ENCODE measurements at places on chromosomes 16 and 17.

- no peak for DNase-seq
These were observed 34.4 kb downstream of the ZCCHC14 start for GRCh38 chr16:87458424-87458915.

- no peak for DNase-seq
These were observed 59.3 kb downstream of the ASIC2 start for GRCh38 chr17:33233811-33234177.

DNA sequence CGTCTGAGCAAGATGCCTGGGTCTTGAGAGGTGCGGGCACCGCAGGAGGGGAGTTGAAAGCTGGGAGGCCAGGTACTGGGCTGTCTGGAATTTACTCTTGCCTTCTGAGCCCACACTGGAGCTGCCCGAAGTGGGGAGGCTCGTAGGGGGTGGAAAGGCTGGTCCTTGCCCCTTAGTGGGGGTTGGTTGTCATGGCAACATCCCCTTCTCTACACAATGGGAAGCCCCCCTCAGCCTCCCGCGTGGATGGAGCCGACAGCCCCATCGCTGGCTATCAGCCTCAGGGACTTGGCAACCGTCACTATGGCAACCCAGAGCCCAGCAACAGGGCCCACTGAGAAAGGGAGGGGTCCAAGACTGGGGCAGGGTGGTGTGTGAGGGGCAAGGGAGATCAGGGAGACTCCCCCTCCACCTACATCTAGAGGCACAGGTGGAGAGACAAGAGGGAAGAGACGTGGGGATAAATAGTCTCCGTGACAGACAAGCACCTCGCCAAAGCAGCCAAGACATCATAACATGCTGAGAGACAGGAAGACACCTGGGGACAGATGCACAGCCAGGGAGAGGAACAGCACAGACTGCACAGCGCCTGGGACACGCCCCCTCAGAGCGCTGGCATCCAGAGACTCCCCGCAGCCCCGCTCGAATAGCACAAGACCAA, 5.3 kb upstream of the DNAH2 start:
- no peak for DNase-seq

DNA sequence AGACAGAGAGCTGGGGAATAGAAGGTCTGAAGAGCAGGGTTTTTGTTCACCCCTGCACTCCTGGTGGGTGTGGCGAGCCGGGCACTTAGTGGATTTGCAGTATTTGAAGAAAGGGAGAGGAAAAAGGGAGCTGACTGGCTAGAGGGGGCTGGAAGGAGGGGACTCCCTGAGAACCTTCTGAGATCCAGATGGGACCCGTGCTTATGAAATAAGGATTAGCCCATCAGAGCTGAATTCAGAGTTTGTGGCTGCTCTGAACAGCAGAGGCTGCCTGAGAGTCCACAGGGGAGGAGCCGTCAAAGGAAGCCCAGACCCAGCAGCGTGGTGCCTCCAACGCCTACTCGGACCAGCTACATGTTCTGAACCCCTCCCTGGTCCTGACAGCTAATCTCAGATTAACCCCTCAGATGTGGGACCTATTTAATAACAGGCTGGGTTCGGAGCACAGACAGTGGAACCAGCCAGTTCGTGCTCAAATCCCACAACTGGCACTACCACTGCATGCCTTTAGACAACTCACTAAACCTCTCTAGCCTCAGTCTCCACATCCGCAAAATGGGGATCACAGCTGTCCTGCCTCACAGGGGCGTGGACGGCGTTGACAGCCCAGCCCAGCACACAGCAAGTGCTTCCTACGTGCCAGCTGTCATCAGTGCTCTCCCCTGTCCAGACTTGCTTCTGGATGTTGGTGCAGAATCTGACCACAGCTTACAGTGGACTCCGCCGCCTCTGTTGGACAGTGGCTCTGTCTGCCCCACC, 70.6 kb downstream of the DYNLRB2 start:
- DNase-seq: no peak

GRCh38 chr16:65917466-65917865, 449.0 kb upstream of the CDH5 start:
- DNase-seq: no peak

DNA sequence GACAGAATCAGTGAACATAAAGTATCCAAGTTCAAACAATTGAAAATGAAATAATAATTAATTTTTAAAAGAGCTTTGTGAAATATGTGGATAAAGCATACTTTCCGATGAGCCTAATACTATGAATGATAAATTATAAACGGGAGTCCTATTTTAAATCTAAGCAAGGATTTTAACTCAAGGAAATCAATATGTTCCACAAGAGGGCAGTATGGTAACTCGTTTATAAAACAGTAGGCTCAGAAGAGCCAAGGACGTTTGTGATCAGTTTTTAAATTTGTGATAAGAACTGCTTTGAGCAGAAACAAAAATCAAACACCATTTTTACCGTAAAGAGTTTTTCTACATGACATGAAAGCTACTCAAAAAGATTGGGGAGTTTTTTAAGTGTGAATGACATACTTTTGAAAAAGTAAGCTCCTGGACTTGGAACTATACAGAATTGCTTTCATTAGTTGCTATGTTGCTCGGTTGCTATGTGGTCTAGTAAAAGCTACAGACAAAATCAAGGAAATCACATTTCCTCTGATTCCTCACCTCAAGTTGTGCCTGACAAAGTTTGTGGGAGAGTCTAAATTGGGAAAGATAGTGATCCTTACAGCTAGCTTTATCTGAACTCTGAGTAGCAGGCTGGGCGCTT, 11.8 kb upstream of the TEKT1 start:
- peak; percentile 80 for DNase-seq

DNA sequence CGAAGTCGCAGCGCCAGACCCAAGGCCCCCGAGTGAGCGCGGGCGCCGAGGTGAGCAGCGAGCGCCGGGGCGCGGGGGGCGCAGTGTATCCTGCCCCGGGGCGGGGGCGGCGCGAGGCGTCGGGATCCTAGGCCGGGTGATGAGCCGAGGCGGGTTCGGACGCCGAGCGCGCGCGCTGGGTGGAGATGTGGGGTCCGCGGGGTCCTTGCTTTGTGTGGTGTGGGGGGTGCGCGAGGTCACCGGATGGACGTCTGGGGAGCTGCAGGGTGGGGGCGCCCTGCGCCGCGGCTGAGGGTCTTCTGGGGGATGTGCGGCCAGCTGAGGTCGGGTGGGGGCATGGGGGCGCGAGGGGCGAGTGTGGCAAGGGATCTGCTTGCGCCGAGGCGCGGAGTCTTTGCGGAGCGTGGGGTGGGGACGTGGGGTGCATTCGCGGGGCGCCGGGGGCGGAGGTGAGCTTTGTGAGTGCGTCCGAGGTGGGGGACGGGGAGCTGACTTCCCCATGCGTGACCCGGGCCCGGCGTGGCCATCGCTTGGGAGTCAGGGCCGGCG, 560 bp downstream of the RAI1 start:
- DNase-seq: peak; percentile 35

DNA sequence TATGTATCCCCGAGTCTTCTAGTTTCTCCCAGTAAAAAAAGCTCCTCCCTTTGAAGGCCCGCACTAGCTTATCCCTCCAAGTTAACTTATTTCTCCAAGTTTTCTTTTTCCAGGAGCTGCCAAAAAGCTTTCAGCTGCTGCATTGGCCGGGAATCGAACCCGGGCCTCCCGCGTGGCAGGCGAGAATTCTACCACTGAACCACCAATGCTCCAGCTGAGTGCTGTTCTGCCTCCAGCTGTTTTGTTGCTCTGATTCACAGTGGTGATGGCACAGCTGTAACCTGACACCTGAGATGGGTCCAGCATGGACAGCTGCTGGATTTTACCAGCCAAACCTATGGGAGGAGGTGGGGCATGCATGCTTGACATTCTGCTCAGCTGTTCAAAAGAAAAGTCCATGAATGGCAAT, 22.1 kb downstream of the VAC14 start:
- DNase-seq: no peak

DNA sequence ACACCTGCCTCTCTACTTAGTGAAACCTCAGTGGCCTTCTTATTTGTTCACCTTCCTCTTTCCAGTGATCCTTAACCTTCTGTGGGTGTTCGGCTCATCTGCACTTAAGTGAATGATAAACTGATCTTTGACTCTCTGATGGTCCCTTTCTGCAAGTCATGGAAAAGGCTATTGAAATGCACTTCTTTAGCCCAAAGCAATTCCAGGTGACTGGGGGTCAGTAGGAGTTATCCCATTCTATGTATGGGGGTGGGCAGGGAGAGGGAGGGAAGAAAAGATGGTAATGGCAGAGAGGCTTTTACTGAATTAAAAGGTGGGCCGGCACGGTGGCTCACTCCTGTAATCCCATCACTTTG, 170.8 kb downstream of the RGS9 start:
- no peak for DNase-seq

GRCh38 chr16:26668026-26668425, 398.7 kb upstream of the C16orf82 start:
- DNase-seq: no peak

DNA sequence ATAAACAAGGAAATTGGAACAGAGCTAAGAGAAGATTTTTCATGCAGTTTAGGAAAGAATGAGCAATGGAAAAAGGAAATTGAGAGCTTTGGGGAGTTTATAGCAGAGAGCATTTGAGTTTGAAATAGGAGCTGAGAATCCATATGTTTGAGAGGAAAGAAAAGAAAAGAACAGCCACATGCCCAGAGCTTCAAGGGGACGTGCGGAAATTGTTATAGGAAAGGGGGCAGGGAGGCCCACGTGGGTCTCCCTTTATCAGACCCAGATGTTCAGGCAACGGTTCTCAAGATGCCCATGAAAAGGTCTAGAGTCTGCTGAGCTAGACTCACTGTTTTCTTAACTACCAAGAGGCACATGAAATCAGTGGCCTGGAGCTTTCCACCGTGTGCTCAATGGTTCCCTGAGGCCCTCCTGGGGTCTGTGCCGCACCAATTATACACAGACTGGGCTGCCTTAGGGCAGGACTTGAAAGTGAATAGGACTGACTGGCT, 31.2 kb downstream of the CHD9 start:
- DNase-seq: no peak

GRCh38 chr17:28227316-28228108, 91.5 kb upstream of the TMEM97 start:
- DNase-seq: no peak

DNA sequence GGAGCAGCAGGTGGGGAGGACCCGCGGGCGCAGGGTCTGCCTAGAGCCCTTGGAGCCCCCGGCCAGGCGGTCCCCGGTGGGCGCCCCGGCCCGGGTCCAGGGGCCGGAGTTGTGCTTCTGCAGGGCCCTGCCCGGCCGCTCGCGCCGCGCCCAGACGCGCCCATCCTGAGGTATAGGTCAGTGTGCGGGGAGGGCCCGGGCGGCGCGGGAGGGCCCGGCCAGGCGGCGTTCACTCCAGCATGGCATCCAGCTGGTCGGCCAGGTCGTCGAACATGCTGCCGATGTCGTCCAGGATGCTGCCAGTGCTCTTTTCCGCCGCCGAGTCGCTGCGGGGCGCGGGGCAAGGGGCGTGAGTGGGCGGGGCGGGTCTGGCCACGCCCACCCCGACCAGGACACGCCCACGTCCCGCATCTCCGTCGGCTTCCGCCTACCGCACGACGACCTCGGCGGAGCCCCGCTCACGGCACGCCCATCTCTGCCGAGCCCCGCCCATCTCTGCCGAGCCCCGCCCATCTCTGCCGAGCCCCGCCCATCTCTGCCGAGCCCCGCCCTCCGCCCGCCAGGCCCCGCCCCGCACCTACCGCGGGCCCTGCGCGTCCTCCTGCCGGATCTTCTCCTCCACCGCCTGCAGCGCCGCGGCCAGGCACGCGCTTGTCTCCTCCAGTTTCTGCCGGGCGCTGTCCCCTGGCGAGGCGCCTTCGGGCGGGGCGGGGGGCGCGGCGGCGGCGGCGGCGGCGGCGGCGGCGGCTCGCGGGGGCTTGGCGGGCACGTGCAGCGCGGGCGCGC, 17.9 kb downstream of the CASKIN1 start:
- DNase-seq: no peak

- peak; percentile 28 for DNase-seq
These were observed 119.0 kb downstream of the SNX29 start for GRCh38 chr16:12095275-12096156.

DNA sequence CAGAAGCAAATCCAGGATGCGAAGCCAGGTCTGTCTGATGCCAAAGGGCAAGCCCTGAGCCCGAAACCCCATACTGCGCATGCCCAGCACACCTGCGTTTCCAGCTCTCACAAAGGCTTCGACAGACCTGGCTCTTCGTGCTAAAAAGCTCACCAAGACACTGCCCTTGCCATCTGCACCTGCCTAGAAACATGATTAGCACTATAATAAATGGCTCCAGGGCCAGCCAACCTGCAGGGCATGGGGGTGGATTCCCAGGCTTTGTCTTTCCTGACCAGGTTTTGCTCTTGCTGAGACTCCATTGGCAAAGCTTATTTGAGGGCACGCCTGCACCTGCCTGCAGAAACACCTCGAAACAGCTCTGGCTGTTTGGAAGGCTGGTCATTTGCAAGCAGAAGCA, 14.4 kb upstream of the PLD6 start:
- DNase-seq: no peak

DNA sequence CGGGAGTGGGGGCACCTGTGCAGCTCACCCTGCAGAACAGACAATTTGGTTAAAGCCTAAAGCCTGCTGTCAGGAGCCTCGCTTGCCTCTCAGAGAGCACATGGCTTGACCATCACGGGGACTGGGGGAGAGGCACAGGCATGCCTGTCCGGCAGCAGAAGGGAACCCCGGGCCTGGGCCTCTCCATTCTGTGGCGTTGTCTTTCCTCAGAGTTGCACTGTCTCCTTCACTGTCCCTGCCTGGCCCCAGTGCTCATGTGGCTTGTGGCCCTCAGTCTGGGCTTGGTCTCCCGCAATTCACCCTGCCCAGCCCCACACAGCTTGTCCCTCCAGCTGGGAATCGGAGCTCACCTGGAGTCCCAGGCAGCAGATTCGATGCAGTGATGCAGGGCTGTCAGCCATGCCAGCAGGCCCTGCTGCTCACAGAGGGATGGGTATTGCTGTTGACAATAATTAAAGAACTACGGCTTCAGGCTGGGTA, 189.9 kb downstream of the SEC14L1 start:
- no peak for DNase-seq

- DNase-seq: no peak
These were observed 4.6 kb downstream of the PYCR1 start for GRCh38 chr17:81932333-81932983.
